ENCODE measurements at places on chromosomes 16 and 17.

GRCh38 chr16:88566158-88566557 lies 4.0 kb upstream of the ZC3H18 start:
- peak; percentile 49 for DNase-seq

DNA sequence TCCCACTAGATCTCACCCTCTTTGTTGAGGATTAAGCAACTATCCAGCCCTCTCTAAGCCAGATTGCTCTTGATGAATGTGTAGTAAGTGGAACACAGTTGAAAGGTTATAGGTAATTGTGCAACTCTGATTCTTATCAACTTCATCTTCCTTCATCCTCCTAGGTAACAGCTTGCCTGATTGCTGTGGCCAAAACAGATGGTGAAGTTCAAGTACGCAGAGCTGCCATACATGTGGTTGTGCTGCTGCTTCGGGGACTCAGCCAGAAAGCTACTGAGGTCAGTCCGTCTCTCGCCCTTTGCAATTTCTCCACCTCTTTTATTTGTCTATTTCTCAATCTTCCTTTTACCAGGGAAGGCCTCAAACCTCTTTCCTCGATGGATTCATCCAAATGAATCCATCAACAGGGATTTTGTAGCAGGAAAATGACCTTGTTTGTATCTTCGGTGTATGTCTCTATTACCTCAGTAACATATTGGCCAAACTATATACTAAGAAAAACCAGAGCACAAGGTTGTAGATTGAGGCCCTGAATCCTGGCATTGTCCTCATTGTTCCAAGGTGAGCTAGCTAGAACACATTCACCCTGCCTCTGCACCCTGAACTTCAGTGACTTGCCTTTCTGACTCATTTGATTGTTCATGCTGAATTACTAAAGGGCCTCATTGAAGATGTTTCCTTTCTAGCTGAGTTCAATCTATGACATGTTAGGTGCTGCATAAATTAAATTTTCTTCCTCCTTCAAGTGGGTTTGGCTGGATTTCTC lies 65.1 kb upstream of the HAS3 start:
- peak; percentile 84 for DNase-seq

- DNase-seq = peak; percentile 46
Observed at GRCh38 chr17:5582209-5583185, 1.8 kb downstream of the NLRP1 start.

DNA sequence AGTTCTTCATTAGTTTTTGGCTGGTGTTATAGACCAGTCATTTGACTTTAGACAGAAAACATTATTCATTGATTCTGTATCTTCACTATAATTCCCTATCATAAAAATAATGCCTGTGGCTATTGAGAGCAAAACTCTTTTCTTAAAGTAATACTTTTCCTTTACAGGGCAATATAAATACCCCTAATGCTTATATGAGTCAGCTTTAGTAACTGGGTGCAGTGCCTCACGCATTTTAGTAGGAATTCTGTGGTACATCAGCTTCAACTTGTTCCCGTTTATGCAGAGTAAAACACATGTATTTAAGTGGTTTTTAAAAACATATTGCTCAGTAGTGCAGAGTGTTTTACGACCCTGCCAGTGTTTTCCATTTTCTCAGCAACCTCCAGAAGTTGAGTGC lies 68.1 kb downstream of the SEC14L1 start:
- no peak for DNase-seq

DNA sequence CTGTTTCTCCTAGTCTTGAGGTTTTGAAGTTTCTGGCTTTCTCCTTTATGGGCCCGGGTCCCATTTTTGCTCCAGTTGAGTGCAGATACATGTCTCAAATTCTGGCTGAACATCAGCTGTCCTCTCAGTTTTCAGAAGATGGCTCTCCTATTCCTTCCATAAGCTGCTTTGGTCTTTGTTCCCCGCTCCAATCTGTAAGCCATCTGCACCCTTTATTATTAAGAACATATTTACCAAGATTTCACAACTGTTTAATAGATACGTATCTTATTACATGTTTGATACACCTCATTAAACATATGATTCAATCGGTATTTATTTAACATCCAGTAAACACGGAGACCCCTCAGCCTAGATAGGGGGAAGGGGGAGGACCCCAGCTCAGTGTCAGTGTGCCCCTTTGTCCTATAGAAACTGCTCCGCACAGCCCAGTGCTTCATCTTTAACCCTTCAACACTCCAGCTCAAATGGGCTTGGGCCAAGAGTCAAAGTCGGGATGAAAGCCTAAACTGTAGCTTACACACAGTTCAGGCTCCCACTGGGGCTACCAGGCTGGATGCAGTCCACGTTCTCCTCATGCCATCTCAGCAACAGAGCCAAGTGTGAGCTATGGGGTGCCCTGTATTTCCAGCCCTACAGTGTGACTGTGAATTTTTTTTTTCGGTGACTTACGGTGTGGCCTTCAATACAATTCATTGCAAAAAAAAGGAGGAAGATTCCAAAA lies 166.0 kb upstream of the ZFHX3 start:
- DNase-seq = no peak

DNA sequence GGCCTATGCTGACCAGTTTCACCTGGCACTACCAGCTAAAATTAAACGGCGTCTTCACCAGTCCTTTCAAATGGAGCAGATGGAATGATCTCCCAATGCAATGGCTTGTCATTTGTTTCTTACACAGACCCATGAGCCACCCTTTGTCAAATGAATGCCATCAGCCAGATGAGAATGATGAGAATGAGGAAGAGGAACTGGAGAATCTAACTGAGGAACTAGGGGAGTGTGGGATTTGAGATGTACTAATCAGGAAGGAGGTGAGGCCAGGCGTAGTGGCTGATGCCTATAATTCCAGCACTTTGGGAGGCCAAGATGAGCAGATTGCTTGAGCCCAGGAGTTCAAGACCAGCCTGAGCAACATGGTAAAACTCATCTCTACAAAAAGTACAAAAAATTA lies 116.4 kb downstream of the HS3ST3A1 start:
- no peak for DNase-seq

DNA sequence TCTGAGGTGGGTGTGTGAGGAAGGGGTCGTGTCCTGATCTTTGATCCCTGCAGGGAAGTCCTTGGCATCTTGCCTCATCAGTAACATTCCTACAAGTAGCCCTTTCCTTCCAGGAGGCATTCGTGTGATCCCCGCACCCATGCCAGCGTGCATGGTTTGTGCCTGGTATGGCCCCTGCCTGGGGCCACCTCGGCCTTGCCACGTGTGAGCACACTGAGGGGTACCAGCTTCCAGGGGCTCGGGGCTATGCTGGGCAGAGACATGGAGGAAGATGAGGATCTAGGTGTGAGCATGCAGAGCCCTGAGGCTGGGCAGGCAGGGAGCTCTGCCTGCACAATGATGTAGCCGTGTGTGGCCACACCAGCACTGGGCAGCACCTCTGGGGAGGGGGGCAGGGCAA lies 6.0 kb downstream of the HSD3B7 start:
- no peak for DNase-seq

All from mammary epithelial cell (primary cell).